ENCODE measurements at places on chromosomes 11 and 22.

DNA sequence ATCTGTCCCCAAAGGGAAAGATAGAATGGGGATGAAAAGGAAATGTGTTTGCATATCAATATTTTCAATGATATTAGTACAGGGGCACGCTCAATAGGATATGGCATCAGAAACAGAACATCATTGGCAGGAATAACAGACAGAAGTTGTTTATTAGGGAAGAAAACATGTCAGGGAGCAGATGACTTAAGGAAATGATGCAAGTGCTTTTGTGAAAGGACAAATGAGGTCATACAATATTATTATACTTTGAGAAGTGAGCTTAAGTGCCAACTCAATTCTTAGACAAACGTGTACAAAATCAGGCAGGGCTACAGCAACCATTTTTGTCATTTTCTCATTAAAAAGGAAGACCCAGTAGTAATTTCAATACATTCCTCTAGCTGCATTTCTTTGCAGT, 388.4 kb downstream of the SOX6 start:
- no peak for DNase-seq

GRCh38 chr11:115181538-115181937, 322.7 kb downstream of the CADM1 start:
- no peak for DNase-seq

GRCh38 chr11:3046190-3046589, 11.0 kb downstream of the CARS1 start:
- no peak for DNase-seq

- no peak for DNase-seq
Observed at GRCh38 chr22:38828191-38828590, 15.6 kb downstream of the NPTXR start.

DNA sequence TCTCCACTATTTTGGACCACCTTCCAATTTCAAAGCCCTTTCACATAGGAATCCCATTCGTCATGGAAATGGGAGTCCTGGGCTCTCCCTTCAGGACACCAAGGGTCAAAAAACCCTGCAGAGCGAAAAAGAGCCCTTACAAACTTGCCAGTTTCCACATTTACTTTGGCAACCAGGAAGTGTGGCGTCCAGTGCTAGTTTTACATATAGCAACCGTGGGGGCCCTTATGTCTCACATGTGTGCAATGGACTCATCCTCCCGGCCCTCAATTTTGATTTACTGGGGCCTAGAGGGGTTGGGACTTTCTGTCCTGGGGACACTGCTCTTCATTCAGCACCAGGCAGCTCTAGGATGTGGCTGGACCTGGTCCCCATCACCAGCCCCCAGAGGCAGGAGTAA, 33.7 kb downstream of the DAGLA start:
- no peak for DNase-seq

- DNase-seq = no peak
Observed at GRCh38 chr22:17794726-17795542, 20.7 kb upstream of the BID start.

DNA sequence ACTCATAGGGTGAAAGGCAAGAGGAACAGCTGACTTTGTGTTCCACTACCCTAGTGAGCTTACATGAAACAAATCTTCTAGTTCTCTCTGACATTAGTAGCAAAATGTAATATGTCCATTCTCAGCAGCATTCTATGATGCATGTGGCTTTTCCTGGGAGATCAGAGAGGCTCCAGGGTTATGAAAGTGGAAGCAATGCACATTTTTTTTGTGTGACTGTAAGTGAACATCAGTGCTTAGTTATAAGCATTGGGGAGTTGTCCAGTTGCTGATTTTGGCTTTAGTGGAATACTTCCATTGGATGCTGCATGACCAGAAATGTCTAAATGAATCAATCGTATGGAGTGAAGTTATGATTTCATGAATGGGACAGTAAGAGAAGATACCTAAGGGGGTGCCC, 255.9 kb downstream of the FAT3 start:
- no peak for DNase-seq

- peak; percentile 99 for DNase-seq
Observed at GRCh38 chr11:74492974-74493790, at the start of gene LIPT2. LIPT2 (minus strand) TSS chr11:74493724; CDS start chr11:74493703, 21 bp downstream.

GRCh38 chr22:40364431-40364830, 6.0 kb upstream of the SGSM3 start:
- no peak for DNase-seq

DNA sequence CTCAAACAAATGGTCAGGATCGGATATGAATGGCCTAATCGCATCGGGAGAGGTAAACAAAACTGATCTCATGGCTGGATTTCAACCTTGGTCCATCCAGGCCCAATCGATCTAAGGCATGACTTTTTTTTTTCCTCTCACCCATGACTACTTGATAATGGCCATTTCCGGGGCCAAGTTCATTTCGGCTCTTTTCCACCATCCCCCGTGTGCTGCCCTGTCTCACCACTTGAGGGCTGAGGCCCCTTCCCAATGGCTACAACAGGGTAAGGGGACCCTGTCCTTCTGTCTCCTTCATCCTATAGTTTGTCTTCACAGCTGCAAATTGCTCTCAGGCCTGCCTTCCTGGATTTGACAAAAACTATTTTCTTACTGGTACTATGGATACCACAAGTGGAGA, 26.7 kb downstream of the GRAP2 start:
- no peak for DNase-seq

- DNase-seq = no peak
Observed at GRCh38 chr11:45036010-45036409, 85.3 kb upstream of the TP53I11 start.

DNA sequence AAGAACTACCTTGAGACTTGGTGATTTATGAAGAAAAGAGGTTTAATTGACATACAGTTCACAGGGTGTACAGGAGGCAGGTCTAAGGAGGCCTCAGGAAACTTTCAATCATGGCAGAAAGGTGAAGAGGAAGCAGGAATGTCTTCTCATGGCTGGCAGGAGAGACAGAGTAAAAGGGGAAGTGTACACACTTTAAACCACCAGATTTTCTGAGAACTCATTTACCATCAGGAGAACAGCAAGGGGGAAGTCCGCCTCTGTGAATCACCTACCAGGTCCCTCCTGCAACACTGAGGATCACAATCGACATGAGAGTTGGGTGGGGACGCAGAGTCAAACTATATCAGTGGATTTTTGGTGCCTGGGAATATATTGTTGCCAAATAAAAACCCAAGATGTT, 40.3 kb upstream of the OR5D13 start:
- no peak for DNase-seq

DNA sequence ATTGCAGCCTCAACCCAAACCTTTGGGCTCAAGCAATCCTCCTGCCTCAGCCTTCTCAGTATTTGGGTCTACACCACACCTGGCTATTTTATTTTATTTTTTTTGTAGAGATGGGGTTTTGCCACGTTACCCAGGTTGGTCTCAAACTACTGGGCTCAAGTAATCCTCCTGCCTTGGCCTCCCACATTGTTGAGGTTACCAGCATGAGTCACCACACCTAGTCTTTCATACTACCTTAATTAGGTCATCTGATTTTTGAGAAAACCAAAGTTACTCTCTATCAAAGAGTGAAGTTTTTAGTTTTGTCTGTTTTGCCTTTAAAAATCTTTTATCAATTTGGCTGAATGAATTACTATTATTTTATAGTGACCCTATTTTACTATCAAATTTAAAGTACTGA, 335.6 kb upstream of the LRRC4C start:
- DNase-seq = no peak

GRCh38 chr22:31177420-31178162, 17.6 kb downstream of the RNF185 start:
- no peak for DNase-seq

DNA sequence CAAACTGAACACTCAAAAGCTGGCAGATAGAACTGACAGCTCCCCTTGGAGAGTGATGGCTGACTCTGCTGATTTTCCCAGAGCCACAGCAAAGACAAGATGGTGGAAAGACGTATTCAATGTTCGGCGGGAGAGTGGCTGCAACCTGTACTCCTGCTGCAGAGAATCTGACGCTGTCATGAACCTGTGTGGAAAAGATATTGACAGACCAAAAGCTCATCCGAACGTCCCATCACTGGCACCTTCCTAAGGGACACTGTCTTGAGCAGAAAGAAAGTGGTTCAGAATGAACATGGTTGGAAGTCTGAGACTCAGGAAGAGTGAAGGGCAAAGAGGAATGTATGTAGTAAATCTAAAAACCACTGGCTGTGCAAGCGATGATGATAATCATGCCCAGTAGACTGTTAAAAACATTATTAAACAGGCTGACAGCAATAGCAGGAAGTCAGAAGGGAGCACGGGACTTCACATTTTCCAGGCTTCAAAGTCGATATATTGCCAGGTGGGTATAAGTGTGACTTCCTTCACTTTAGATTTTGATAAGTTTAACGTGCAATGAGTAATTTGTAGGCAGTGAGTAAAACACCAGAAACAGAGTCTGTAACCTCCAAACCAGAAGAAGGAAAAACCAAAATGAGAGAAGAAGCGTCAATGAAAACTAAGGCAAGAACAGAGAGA, 6.2 kb upstream of the IL17REL start:
- no peak for DNase-seq
